Suprapubic skin (tissue), 4 donors: ENCODE measurements at places on chromosomes 3 and 15. TPM values are rescaled to one million over a fixed set of nuclear protein-coding genes. Genes with fewer than 3 reads are reported as not detected.

DNA sequence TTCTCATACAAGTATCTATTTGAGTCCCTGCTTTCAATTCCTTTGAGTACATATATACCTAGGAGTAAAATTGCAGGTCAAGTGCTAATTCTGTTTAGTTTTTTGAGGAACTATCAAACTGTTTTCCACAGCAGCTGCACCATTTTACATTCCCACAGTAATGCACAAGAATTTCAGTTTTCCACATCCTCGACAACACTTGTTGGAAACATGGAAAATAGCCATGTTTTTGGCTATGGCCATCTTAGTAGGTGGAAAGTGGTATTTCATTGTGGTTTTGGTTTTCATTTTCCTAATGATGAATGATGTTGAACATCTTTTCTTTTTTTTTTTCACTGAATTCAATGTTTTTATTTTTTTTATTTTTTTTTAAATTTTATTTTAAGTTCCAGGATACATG, 44.4 kb upstream of the TNFAIP8L3 start:
- DNase-seq, result no peak

- DNase-seq, result no peak
These were observed 61.8 kb upstream of the ZNF148 start for GRCh38 chr3:125436921-125437320.

ALPK3 gene
- total RNA-seq, result 0.89 TPM

PRTG gene
- 0.08 TPM for total RNA-seq

GRCh38 chr3:57068437-57069089, 8.1 kb downstream of the SPATA12 start:
- DNase-seq, result peak; percentile 82

DNA sequence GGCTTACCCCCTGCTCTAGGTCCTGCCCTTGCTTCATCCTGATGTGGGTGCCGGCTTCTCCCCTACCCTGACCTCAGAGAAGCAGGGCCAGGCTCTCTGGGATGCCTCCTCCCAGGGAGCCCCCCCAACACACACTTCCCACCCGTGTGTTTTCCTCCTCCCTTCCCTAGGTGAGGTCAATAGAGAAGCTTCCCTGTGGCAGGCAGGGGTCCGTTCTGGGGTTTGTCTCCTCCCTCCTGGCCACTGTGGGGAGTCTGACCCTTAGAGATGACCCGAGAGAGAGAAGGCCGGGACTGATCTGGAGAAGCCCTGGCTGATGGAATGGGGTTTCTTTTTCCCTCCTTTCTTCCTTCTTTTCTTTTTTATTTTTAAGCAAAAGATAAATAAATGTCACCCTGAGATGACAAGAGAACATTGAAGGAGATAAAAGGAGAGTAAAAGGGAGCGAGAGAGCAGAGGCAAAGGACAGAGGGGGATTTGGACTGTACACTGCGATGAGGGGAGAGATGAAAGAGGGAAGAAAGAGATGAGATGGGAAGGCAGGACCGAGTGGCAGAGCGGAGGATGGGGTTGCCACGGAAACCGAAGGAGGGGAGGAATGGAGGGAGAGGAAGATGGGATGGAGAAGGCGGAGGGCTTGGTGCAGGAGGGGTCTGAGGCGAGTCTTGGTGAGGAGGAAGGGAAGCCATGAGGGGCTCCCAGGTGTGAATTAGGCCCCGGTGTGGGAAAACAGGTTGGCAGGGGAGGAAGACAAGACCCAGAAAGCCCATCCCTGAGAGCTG, 48.4 kb downstream of the IDH2 start:
- DNase-seq, result no peak

DNA sequence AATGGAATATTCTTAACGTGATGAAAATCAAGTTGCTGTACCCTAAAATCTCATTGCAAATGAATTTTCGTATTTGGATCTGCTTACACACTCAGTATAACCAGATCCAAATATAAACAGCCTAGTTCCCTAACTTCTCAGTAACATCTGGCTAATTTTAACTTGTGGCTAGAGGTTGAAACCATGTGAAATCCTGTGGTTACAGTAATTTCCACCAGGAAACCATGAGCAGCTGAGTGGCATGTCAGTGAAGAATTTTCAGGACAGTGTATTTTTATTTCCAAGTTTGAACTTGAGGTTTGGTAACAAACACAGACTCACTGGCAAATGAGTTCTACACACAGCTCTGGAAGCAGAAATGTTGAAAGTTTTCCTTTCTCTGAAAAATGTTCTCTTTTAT, 754.1 kb downstream of the NR2F2 start:
- no peak for DNase-seq

- no peak for DNase-seq
These were observed 600 bp upstream of the USP3 start for GRCh38 chr15:63503739-63504246.

GRCh38 chr3:189744235-189744634, 113.0 kb downstream of the TP63 start:
- no peak for DNase-seq

DNA sequence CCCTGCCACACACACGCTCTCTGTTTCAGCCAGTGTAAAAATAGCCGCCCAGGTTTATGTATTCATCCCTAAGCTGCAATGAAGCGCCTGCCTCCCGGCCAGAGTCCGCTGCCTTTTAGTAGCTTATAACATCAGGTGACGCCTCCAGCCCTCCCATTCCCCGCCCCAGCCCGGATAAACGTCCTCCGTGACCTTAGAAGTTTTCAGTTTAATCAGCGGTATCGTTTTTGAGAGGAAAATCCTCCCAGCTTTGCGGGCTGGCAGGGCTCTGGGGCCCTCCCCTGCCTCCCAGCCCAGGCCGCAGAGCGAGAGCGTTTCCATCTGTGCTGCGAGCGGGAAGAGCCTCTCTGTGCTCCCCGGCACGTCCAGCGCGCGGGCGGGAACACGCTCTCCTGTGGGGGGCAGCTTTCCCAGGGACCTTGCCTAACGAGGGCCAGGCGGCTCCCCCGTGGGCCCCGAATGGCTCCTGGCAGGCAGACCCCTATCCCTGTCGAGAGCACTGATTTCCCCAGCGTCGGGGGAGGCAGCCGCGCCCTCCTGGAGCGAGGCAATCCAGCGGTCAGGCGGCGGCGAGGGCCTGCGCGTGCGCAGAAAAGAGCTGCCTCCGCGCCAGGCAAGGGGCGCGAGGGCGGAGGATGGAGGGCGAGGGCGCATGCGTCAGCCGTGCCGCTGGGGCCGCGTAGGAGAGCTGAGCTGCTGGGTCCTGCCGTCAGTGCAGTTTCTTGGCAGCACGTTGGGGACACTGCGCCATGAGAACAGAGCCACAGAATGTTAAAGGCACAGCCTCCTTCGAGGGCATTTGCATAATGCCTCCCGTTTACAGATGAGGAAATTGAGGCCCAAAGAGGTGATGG, 71.1 kb downstream of the CCNL1 start:
- peak; percentile 95 for DNase-seq

EXOG gene
- 1.4 TPM for total RNA-seq

PLSCR2 gene
- not detected for total RNA-seq

- DNase-seq, result peak; percentile 34
These were observed 103.9 kb upstream of the CHD2 start for GRCh38 chr15:92796161-92796611.

DNA sequence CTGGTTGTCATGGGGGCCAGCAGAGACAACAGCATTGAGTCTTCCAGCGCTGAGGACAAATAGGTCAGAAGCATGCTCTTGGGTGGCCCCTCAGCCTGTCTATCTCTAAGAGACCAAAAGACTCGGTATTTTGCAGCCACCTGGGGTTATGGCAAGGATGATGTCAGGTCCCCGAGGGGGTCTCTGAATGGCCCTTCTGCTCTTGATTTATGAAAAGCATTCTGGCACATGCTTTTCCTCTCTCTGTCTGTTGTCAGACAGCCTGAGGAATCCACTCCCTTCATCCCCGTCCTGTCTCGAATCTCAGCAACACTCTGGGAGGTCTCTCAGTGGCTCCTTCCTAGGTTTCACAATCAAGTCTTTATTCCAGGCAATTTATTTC, 156.6 kb upstream of the RGMA start:
- DNase-seq, result no peak

HGD gene
- 2.1 TPM for total RNA-seq

DNA sequence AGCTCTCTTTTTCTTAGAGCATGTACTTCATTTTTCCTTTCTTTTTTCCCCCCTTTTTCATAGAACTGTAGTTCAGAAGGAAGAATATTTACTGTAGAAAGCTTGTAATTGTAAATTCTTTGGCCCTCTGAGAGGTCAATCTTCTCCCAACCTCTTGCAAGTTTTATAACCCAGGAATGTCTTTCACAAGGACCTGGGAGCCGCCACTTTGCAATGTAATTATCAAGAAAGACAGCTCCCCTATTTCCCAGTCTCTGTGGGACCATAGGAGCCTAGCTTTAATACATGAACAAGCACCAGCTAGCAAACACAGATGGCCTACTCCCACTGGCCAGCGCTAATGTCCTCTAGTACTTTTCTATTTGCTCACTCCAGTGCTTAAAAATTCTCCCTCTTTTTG, 51.4 kb downstream of the NFKBIZ start:
- no peak for DNase-seq

DNA sequence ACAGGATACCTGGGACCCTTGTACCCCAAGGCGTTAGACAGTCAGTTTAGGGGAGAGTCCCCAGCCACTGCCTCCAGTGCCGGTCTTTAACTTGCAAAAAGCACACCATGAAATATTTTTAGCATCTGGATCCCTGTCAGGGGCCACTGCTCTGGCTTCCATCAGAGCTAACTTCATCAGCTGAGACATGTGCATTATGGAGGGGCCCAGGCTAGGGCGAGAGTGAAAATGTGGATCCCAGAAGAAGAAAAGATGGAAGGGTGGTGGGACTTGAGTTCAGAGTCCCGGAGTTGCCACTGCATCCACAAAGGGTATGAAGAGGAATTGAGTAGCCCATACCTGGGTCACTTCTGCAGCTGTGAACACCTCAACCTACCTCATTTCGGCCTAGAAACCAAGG, 23.5 kb upstream of the SPATA12 start:
- no peak for DNase-seq

DNA sequence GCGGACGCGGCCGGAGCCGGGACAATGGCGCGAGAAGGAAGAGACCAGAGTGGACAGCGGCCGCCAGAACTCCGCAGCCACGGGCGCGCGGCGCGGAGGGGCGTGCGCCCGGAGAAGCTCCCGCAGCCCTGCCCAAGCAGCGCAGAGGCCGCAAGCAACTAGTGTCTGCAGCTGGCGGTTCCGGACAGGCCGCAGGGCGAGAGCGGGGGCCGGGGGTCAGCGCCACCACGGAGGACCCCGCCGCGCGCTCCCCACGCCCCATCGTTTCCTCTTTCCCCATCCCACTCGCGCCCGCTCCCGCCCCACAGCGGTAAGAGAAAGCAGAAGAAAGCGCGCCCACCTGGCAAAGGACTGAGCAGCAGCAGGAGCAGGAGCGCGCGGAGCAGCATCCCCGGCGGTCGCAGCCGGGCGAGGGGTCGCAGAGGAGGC, 440 bp downstream of the PRTG start:
- no peak for DNase-seq

FILIP1L gene
- 16.6 TPM for total RNA-seq

DNA sequence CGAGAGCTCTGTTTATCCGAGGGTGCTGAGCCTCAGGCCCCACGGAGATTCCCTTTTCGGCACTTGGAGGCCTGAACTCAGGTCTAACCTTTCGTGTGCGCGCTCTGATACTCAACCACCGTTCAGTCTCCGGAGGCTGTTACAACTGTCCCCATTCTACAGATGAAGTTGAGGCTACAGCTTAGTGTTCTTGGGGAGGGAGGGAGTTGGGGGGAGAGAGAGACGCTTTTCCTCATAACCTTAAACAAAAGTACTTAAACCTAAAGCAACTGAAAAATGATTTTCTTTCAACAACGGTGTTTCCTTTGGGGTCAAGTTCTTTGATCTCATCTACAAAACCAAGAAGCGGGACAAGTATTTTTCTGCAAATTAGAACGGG, 952 bp upstream of the CHST2 start:
- no peak for DNase-seq

ELL3 gene
- 50.7 TPM for total RNA-seq

DNA sequence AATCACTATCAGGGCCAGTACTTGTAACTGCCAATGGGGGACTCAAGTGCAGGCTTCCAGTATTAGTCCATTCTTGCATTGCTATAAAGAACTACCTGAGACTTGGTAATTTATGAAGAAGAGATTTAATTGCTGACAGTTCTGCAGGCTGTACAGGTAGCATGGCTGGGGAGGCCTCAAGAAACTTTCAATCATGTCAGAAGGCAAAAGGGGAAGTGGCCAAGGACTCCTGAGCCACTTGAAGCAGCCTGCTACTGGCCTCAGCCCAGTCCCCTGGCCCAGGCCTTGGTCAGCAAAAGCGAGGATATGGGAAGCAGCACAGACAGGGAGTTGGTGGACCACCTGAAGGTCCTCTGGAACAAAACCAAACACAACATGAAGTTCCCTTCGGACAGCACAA, 29.2 kb upstream of the OR5K1 start:
- DNase-seq, result no peak

C2CD4A gene
- not detected for total RNA-seq

NEK11 gene
- total RNA-seq, result 11.0 TPM

DNA sequence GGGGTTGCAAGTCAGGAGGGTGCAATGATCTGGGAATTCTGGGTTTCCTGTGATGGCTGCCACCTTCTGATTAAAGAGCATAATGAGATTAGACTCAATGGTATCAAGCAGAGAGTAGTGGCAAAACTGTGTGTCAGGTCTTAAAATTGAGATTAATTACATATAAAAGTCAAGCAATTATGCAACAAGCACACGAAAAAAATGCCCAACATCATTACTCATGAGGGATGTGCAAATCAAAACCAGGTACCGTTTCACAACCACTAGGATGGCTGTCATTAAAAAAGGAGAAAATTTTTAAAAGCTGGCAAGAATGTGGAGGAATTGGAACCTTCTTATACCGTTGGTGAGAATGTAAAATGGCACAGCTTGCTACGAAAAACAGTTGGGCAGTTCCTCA, 205.0 kb downstream of the OSBPL10 start:
- no peak for DNase-seq

- no peak for DNase-seq
These were observed at the start of gene HYAL2 for GRCh38 chr3:50322386-50323091. Gene HYAL2 (minus strand): TSS chr3:50322745. CDS start chr3:50320489, 2,256 bp downstream.

DNA sequence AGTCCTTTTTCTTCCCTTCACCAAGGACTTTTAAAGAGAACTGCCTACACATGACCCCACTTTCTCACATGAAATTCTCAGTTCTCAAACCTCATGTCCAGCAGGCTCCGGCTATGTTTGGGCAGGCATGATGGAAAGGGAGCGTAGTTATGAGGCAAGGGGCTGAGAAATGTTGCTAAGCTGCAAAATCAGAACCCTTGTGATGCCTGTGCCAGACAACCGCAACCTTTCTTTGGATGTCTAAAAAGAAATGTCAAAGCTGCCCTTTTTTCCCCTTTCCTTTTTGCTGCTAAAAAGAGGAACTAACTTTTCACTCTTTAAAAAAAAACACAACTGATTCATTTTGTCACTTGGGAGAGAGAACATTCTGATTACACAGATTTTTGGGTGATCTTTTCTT, 19.2 kb downstream of the GNB4 start:
- DNase-seq, result no peak

EPHA6 gene
- not detected for total RNA-seq

- DNase-seq, result no peak
These were observed 19.3 kb upstream of the PYDC2 start for GRCh38 chr3:191441687-191442086.

ZNF502 gene
- 3.2 TPM for total RNA-seq

SNX33 gene
- 59.7 TPM for total RNA-seq

- no peak for DNase-seq
These were observed 13.6 kb upstream of the NOX5 start for GRCh38 chr15:69000725-69001503.
